Tibial nerve (tissue), 4 donors: ENCODE measurements at places on chromosomes 2 and 18. TPM values are rescaled to one million over a fixed set of nuclear protein-coding genes. Genes with fewer than 3 reads are reported as not detected.

LAMA1 gene
- 3.0 TPM for total RNA-seq

ASIC4 gene
- total RNA-seq, result not detected

CWC22 gene
- total RNA-seq, result 20.6 TPM

CCDC85A gene
- 12.2 TPM for total RNA-seq

MC2R gene
- total RNA-seq, result not detected

HJURP gene
- 0.22 TPM for total RNA-seq

AAK1 gene
- total RNA-seq, result 42.9 TPM

CYRIA gene
- total RNA-seq, result 3.3 TPM

DNMT3A gene
- total RNA-seq, result 17.4 TPM
